ENCODE measurements at places on chromosomes 16 and 17. TPM values are rescaled to one million over a fixed set of nuclear protein-coding genes. Genes with fewer than 3 reads are reported as not detected.

Gene ALG1
- total RNA-seq, result 26.3 TPM

Gene CTF1
- 0.81 TPM for total RNA-seq

Gene ADGRG3
- not detected for total RNA-seq

Gene GPR179
- 0.10 TPM for total RNA-seq

Gene BCAR1
- total RNA-seq, result not detected

Gene FN3KRP
- total RNA-seq, result 44.2 TPM

Gene NPTX1
- total RNA-seq, result 0.57 TPM

Gene HP
- not detected for total RNA-seq

Gene IGFALS
- not detected for total RNA-seq

Gene SPAG5
- 10.1 TPM for total RNA-seq

Gene TPSAB1
- total RNA-seq, result not detected

GRCh38 chr16:81445966-81446906 is 1.6 kb downstream of the CMIP start:
- peak overlapping the region; percentile 57 for H3K27ac ChIP-seq
- peak; percentile 42 for DNase-seq
- peaks cover 6% of the 10 kb centered on the region for H3K36me3 ChIP-seq
- peak overlapping the region; percentile 82 for H3K4me3 ChIP-seq
- no peaks in the 10 kb centered on the region for H3K27me3 ChIP-seq
- peaks cover 42% of the 10 kb centered on the region for H3K4me1 ChIP-seq

DNA sequence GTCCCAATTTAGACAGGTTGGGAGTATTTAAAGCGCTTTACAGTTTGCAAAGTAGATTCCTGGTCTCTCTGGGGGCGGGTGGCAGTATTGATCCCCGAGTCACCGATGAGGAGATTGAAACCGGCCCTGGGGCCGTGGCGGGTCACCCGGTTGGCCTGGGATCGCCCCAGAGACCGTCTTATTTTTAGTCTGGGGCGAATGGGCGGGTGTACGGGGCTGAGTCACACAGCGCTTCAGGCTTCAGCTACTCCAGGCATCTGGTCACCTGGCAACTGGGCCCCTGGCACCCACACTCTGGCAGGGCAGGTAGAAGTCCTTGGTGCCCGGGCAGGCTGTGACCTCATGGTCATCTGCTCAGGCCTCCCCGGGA is 669 bp downstream of the MIEF2 start:
- no peaks in the 10 kb centered on the region for H3K27me3 ChIP-seq
- peaks cover 29% of the 10 kb centered on the region for H3K36me3 ChIP-seq
- H3K27ac ChIP-seq, result peak overlapping the region; percentile 89
- peaks cover 43% of the 10 kb centered on the region for H3K4me1 ChIP-seq

- H3K4me1 ChIP-seq, result peaks cover 8% of the 10 kb centered on the region
- no peak for DNase-seq
- H3K27me3 ChIP-seq, result no peaks in the 10 kb centered on the region
- no peaks in the 10 kb centered on the region for H3K36me3 ChIP-seq
Measured at GRCh38 chr17:65173976-65174683, 37.0 kb downstream of the RGS9 start.

DNA sequence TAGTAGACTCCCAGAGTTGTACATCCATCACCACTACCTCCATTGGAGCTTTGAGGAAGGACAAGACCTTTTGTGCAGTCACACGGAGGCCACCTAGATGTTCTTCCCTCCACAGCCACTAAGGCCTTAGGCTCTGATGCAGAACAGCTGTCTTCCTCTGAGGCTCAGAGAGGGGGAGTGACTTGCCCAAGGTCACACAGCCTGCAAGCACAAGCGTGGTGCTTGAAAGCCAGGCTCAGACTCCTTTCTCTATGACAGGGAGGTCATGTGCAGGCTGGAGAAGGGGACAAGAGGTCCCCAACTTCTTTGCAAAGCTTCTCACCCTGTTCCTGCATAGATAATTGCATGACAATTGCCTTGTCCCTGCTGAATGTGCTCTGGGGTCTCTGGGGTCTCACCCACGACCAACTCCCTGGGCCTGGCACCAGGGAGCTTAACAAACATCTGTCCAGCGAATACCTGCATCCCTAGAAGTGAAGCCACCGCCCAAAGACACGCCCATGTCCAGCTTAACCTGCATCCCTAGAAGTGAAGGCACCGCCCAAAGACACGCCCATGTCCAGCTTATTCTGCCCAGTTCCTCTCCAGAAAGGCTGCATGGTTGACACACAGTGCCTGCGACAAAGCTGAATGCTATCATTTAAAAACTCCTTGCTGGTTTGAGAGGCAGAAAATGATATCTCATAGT is 12.7 kb downstream of the SCGB1C2 start:
- no peaks in the 10 kb centered on the region for H3K27me3 ChIP-seq
- no peaks in the 10 kb centered on the region for H3K4me1 ChIP-seq
- no peak for DNase-seq
- no peaks in the 10 kb centered on the region for H3K36me3 ChIP-seq
- no peak overlapping the region for H3K27ac ChIP-seq

GRCh38 chr16:68009157-68009735 is 6.5 kb downstream of the DPEP2NB start:
- H3K4me1 ChIP-seq, result peaks cover 25% of the 10 kb centered on the region
- H3K27me3 ChIP-seq, result no peaks in the 10 kb centered on the region
- no peaks in the 10 kb centered on the region for H3K36me3 ChIP-seq
- H3K27ac ChIP-seq, result no peak overlapping the region
- no peak for DNase-seq

GRCh38 chr17:58357312-58358297 is 5.6 kb upstream of the SUPT4H1 start:
- no peak for DNase-seq
- H3K36me3 ChIP-seq, result no peaks in the 10 kb centered on the region
- no peak overlapping the region for H3K4me3 ChIP-seq
- H3K27ac ChIP-seq, result no peak overlapping the region
- no peaks in the 10 kb centered on the region for H3K27me3 ChIP-seq

DNA sequence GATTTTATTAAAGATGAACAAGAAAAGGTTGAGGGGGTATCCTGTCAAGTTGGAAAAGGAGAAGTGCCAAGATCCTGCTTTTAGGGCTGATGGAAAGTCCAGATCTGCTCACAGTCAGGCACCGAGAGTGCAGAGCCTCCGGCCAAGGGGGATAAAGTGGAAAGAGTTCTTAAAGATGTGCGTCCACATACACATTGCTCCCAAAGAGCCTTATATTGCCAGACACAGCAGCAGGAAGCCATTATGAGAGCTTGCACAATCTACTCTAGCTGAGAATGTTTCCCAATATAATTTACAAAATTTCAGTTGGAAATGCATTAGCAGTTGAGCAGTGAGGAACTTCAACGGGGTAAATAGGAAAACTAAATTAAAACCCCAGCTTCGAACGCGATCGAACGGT is 95.6 kb downstream of the SALL1 start:
- no peaks in the 10 kb centered on the region for H3K4me1 ChIP-seq
- no peaks in the 10 kb centered on the region for H3K36me3 ChIP-seq
- no peak overlapping the region for H3K4me3 ChIP-seq
- H3K27ac ChIP-seq, result no peak overlapping the region
- H3K27me3 ChIP-seq, result no peaks in the 10 kb centered on the region

GRCh38 chr17:73346501-73347162 is 34.8 kb upstream of the CDC42EP4 start:
- H3K4me1 ChIP-seq, result no peaks in the 10 kb centered on the region
- no peak overlapping the region for H3K4me3 ChIP-seq
- no peak overlapping the region for H3K27ac ChIP-seq
- peaks cover 5% of the 10 kb centered on the region for H3K36me3 ChIP-seq

DNA sequence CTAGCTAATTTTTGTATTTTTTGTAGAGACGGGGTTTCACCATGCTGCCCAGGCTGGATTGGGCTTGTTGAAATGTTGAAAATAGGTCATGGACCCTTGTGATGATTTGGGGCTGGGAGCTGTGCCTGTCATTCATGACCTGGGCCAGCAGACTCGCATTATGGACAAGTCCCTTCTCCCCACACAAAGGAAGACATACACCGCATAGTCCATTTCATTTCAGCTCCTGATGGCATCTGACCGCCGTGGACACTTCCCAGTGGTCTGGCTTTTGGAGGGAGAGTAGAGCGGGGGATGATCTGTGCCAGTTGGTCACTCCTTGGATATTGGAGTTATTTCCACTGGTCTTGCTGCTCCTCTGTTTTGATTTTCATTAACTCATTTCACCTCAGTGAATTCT is 34.8 kb downstream of the MPRIP start:
- H3K4me3 ChIP-seq, result no peak overlapping the region
- no peaks in the 10 kb centered on the region for H3K36me3 ChIP-seq
- H3K27ac ChIP-seq, result no peak overlapping the region
- no peaks in the 10 kb centered on the region for H3K27me3 ChIP-seq

GRCh38 chr16:8798174-8798527 is 512 bp downstream of the PMM2 start:
- no peak for DNase-seq
- peak overlapping the region; percentile 69 for H3K27ac ChIP-seq
- no peaks in the 10 kb centered on the region for H3K27me3 ChIP-seq
- H3K4me3 ChIP-seq, result peak overlapping the region; percentile 73

Data from B cell (primary cell).